Nucleus accumbens (tissue), 56 donors: ENCODE measurements at places on chromosomes 4 and X.

DNA sequence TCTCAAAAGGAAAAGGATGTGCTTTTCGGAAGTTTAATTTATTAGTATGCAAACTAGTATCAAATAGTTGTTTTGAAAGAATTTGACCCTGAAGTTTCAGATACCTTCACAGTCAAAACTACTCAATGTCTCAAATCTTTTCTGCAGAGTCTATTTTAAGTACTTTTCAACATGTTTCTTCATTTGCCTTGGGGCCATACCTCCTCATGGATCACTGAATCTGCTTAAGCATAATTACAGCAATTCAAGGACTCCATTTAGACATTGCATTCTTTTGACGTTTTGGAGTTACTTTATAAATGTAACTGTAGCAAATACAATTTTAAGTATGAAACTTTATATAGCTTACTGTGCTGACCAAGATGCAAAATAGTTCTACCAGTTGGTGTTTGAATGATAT, 25.5 kb downstream of the PALLD start:
- DNase-seq: no peak

- no peak for DNase-seq
These were observed 121.9 kb downstream of the KIT start for GRCh38 chr4:54779476-54780148.

DNA sequence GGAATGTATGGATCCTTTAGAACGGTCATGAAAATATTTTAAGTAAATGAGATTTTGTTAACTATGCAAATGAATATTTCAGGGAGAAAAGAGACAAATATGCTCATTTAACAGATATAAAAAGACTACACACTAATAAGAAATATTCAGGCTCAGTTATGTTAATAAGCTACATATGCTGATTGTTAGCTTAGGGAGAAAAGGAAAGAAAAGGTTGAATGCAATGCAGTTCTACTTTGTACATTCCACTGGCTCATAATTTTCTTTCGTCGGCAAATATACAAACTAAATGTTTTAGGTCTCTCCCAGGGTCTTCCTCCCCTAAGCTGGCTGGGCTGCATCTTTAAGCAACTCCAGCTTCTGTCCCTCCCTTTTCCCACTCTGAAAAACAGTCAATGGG, 2.7 kb upstream of the RTL3 start:
- DNase-seq: no peak

GRCh38 chr4:931194-931959, 739 bp downstream of the GAK start:
- DNase-seq: no peak

GRCh38 chrX:119495734-119496726, 27.8 kb downstream of the SLC25A5 start:
- DNase-seq: no peak
